ENCODE measurements at places on chromosomes 6 and 20.
A peak's percentile ranks its signal among the peaks of the same experiment; 100 is the strongest.

DNA sequence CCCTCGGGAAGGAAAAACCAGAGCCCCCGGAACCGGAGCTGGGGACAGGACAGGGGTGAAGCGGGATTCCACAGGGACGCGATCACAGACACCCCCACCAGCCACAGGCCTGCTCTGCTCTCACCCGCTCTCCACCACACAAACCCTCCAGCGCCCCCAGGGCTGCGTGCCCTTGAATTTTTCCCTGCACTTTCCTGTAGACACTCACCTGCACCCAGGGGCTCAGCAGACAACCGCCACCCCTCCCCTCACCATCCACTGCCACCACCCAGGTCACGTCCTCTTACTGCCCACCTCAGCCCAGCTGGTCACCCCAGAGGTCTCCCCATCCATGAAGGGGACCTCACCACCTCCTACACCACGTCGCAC is 631 bp downstream of the ULBP2 start:
- no peak for DNase-seq

GRCh38 chr20:56202493-56203077 is 45.9 kb upstream of the MC3R start:
- no peak for DNase-seq

DNA sequence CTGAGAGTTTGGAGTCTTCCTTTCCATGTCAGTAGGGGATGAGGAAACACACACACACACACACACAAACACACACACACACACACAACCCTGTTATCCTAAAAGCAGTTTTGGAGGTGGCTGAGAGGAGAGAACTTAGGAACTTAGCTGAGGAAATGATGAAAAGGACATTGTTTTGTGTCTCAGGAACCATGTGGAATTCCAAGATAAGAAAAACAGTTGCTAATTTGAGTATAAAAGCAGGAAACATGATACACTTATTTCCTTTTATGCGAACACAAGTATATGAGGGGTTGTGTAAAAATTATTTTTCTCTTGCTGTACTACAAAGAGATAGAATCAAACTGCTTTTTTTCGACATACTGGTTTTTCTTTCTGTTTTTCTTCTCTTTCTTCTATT is at the start of gene MYCT1:
MYCT1 (plus strand) TSS at position 264 of the 400 bp plus-strand sequence; CDS start at position 270, 6 bp downstream.
- no peak for DNase-seq

GRCh38 chr6:168789699-168790098 is 348.7 kb downstream of the SMOC2 start:
- DNase-seq, result no peak

GRCh38 chr6:111297776-111298175 is 185.2 kb downstream of the REV3L start:
- no peak for DNase-seq

DNA sequence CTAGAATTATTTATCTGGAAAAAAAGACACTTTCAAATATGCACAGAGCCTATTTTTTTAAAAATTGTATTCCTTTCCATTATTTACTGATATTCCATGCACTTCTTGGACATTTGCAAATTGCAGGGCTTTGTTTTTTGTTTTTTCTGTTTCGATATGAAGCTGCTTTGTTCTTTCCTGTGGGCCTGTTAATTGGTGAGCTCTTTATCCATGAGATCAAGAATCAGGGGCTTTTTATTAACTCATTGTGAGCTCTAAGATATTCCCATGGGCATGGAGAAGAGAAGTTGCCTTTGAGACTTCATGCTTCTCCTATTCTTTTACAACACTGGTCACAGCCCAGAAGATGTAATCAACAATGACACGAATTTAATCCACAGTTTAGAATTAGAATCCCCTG is 145.1 kb downstream of the SAMD5 start:
- DNase-seq, result no peak

DNA sequence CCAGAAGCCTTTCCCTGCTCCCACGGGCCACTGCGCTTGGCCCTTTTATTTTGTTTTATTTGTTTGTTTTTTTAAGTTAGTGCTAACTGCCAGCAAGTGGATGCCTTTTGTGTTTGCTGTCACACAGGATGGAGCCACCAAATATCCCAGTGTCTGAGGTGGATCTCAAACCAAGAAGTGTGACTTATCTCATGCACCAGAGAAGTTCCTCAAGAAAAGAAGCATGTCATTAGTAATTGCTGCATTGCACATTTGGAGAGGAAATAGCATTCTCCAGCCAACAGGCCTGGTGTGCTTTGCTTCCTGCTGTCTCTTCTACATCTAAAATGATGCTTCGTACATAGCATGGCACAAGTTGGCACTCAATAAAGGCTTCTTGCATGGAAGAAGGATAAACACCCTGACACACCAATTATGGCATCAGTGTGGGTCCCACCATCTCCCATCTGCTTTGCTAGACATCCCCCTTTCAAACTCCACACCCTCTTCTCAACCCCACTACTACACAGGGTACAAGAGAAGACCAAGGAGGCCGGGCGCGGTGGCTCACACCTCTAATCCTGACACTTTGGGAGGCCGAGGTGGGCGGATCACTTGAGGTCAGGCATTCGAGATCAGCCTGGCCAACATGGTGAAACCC is 1.9 kb upstream of the ATP9A start:
- DNase-seq, result no peak

DNA sequence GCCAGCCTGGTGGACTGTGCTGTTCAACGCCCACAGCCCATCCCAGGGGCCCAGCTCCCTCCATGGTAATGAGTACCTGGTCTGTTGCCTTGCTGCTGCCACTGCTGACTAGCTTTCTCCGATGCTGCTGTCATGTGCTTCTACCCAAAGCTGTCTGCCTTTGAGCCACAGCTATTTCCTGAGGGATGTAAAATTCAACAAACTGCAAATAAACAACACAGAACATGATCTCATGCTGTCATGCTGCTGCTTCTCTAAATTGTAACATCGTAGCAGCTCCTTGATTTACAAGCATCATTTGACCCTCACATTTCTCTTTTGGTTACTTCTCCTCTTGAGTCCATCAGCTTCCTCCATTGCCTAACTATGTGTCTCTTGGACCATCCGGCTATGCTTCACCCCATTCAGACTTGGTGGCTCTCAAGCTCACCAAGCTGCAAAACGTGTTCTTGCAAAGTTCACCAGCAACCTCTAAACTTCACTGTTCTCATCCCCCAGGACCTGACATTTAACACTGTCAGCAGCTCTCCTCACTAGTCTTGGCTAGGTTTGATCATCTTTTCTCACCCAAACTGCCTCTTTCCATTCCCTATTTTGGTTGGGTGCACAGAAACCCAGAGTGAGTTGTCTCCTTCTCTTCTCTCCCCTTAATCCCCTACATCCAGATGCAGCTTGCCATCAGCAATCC is 54.6 kb downstream of the FYN start:
- no peak for DNase-seq

- DNase-seq, result peak; percentile 8
These were observed 641 bp downstream of the ARFGEF2 start for GRCh38 chr20:48921883-48922820.

- peak; percentile 52 for DNase-seq
These were observed 21.6 kb upstream of the TULP4 start for GRCh38 chr6:158290659-158291058.

- no peak for DNase-seq
These were observed 199.5 kb upstream of the KCNK16 start for GRCh38 chr6:39521958-39522357.

DNA sequence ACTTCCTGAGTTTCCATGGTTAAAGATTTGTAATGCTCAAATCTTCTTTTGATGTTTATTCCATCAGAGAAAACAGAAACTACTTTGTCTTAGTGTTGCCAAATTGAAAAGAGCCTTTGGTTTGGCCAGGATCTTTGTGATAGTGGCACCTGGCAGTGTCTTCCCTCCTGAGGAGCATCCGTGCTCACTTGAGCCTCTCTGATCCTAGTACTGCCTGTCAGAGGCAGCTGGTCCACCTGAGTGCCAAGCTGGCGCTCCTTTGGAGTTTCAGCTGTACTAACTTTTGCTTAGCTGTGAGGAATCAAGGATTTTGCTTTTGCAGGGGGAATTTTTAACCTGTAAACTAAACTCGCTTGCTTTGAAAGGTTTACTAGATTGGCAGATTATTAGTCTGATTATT is 61.4 kb downstream of the SCAND1 start:
- no peak for DNase-seq

DNA sequence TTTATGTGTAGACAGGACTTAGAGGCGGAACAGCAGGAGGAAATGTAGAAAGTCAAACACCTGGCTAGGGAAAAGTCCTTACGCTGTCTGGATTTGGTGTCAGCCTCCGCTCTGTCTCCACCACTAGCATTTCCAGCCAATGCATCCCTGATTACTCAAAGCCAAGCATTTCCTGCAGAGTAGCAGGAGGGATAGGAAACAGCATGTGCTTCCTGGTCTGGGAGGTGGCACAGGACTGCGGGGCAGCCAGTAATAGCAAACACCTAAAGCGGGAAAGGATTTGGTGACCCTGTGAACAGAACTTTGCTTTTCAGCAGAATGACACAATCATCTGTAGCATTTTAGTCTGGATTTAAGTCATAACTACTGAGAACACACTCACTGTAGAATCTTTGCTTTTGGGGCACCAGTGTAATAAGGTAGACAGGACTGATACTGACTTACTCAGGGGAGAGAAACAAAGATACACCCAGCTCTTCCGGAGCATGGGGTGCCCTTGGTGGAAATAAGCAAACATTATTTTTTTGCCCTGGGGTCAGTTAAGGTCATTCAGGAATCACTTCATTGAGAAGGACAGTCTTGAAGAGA is 133.3 kb upstream of the AHI1 start:
- no peak for DNase-seq

DNA sequence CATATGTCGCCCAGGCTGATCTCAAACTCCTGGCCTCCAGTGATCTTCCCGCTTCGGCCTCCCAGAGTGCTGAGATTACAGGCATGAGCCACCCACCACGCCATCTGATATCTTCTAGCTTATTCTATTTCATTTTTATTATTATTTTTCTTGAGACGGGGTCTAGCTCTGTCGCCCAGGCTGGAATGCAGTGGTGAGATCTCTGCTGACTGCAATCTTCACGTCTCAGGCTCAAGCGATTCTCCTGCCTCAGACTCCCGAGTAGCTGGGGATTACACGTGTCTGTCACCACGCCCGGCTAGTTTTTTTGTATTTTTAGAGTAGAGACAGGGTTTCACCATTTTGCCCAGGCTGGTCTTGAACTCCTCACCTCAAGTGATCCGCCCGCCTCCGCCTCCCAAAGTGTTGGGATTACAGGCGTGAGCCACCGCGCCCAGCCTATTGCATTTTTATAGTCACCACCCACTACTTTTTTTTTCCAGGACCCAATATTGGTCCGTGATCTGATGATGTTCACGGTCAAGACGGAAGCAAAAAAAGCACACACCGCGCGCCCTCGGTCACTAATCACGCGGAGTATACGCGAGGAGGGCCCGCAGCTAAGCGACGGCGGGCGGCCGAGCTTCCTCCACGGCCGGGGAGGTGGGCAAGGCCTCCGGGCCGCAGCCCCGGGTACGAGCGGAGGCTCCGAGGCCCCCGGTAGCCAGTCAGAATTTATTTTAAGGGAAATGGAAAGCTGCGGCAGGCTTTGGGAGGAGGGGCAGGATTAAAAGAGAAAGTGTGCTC is 1.1 kb upstream of the LSM14B start:
- no peak for DNase-seq

GRCh38 chr20:46359233-46359751 is 47.1 kb downstream of the ELMO2 start:
- no peak for DNase-seq

DNA sequence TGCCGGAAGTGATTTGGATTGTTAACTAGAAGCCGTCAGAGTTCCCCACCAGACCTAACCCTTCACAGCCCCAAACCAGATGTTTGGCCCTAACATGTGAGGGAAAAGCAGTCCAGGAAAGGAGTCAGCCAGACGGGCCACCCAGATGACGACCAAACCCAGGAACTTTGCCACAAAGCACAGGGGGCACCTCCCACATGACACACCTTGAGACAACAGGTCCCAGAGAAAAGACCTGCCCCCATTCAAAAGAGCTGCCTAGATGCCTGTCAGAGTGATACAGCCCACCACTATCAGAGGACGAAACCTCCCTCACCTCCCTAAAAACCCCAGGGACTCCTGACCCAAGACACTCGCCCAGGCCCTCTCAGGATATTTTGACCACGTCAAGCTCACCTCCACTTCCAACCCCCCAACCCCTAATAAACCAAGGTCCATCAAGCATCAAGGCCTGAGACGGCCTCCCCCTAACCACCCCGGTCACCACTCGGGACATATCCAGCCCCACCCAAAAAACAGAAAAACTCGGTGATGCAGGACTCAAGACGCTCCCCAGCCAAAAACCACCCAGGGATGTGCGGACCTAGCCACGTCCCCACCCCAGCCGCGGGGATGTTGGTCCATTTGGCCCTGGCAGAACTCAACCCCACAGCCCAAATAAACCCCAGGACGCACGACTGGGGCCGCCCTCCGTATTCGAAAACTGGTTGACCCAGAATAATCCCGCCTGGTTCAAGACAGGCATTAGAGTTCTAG is 662 bp downstream of the ZNF343 start:
- DNase-seq, result no peak

- no peak for DNase-seq
These were observed 212.3 kb upstream of the PMEPA1 start for GRCh38 chr20:57922083-57922482.

DNA sequence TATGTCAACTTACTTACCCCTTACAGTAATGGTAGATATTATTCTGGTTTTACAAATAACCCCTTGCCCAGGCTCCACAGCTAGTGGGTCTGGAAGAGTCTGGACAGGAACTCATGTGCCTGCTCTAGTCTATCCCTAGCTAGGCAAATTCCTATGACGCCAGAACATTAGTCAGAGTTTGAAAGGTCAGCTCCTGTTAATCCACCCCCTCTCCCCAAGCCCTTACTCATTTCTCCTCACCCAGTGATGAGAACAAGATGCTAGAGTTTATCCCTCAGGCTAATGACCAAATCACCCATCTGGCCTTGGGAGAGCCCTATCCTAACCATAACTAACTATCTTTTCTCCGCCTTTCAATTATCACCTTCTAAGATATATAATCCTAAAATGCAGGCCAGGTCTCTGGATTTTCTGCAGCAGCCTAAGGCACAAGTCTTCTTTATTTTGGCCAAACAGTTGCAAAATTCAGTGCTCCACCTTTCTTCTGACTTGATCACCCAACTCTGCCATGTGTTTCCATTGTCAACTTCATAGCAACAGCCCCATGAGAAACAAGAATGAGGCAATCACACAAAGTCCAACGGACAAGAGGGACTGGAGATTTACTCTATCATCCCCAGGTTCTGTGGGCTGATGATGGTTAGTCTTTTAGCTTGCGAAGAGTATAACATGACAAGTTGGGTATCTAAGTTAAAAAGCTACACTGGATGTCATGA is 113.3 kb downstream of the TASP1 start:
- DNase-seq, result no peak

- DNase-seq, result no peak
These were observed 18.8 kb upstream of the EZR start for GRCh38 chr6:158837684-158838625.

GRCh38 chr20:64068386-64069208 is 5.6 kb downstream of the TCEA2 start:
- no peak for DNase-seq

GRCh38 chr6:45679631-45680030 is 301.9 kb upstream of the SUPT3H start:
- DNase-seq, result no peak

Measured in activated CD4-positive, alpha-beta T cell treated with anti-CD3 and anti-CD28 coated beads, Interleukin-2, amount 50 U/mL, for 1 hour (primary cell).